ENCODE measurements at places on chromosomes 12 and 14.

- H3K4me1 ChIP-seq, result peaks cover 18% of the 10 kb centered on the region
- H3K4me3 ChIP-seq, result no peak overlapping the region
- peaks cover 2% of the 10 kb centered on the region for H3K36me3 ChIP-seq
- DNase-seq, result no peak
- peak overlapping the region; percentile 57 for H3K27ac ChIP-seq
Observed at GRCh38 chr14:59245809-59246295, 57.4 kb downstream of the DAAM1 start.

DNA sequence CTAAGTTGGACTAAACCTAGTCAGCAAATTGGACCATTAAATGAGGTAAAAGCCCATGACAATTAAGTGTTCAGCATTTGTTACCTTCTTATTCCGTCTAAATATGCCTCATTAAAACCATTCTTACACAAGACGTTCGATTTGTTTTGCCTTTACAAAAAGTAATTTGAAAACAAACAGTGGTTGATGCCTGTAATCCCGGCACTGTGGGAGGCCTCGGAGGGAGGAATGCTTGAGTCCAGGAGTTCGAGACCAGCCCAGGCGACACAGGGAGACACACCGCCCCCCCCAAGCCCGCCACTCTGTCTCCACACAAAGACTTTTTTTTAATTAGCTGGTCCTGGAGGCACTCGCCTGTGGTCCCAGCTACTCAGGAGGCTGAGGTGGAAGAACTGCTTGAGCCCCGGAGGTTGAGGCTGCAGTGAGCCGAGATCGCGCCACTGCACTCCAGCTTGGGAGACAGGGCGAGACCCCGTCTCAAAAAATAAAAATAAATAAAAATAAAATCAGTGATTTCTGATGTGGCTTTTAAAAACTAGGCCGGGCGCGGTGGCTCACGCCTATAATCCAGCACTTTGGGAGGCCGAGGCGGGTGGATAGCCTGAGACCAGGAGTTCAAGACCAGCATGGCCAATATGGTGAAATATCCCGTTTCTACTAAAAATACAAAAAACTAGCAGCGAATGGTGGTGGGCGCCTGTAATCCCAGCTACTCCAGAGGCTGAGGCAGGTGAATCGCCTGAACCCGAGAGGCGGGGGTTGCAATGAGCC, 856 bp upstream of the EIF4B start:
- H3K27me3 ChIP-seq, result no peaks in the 10 kb centered on the region
- H3K4me3 ChIP-seq, result peak overlapping the region; percentile 99
- peaks cover 44% of the 10 kb centered on the region for H3K4me1 ChIP-seq
- H3K27ac ChIP-seq, result peak overlapping the region; percentile 100

GRCh38 chr14:81219759-81220579, 790 bp downstream of the GTF2A1 start:
- H3K36me3 ChIP-seq, result peaks cover 8% of the 10 kb centered on the region
- H3K4me1 ChIP-seq, result peaks cover 24% of the 10 kb centered on the region
- peak overlapping the region; percentile 100 for H3K4me3 ChIP-seq

GRCh38 chr12:123468786-123469185, 10.8 kb downstream of the SNRNP35 start:
- no peak for DNase-seq
- H3K4me1 ChIP-seq, result peaks cover 7% of the 10 kb centered on the region
- no peak overlapping the region for H3K27ac ChIP-seq
- no peaks in the 10 kb centered on the region for H3K27me3 ChIP-seq
- H3K36me3 ChIP-seq, result peaks cover 37% of the 10 kb centered on the region
- H3K4me3 ChIP-seq, result no peak overlapping the region

DNA sequence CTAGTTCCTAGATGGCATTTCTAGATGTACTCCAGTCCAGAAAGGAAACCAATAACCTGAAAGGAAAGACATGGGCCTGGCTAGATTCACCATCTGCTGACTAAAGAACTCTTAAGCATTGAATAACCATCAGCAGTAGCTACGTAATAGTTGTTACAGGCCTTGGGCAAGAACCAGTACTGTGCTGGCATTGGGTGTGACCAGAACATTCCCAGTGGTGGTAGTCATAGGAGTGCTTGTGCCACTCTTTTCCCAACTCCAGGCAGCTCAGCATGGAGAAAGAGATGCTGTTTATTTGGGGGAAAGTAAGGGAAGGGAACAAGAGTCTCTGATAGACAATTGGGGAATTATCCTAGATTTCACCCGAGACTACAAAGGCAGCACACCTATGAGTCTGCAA, 333.3 kb downstream of the SLC16A7 start:
- H3K4me1 ChIP-seq, result no peaks in the 10 kb centered on the region
- no peaks in the 10 kb centered on the region for H3K27me3 ChIP-seq
- no peak for DNase-seq
- no peaks in the 10 kb centered on the region for H3K36me3 ChIP-seq

DNA sequence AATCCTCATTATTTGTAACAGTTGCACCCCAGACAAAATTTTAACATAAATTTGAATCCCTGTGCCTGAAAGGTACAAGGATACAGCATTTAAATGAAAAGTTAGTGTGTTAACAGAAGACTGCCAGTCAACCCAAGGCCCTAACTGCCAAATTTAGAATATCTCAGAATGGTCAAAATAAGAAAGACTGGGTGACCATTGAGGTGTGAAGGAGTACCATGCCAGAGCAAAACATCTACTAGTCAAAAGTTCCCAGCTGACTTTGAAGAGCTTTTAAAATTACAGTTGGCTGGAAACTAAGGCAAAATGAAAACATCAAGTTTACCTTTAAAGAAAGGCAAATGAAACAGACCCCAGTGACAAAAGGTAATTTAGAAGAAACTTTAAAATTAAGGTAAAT, 18.4 kb downstream of the SAV1 start:
- no peak overlapping the region for H3K27ac ChIP-seq
- no peaks in the 10 kb centered on the region for H3K27me3 ChIP-seq
- no peak for DNase-seq
- H3K4me1 ChIP-seq, result no peaks in the 10 kb centered on the region
- no peak overlapping the region for H3K4me3 ChIP-seq

GRCh38 chr14:35883677-35884293, 57.6 kb downstream of the BRMS1L start:
- DNase-seq, result no peak
- no peak overlapping the region for H3K27ac ChIP-seq
- H3K27me3 ChIP-seq, result peaks cover 17% of the 10 kb centered on the region

GRCh38 chr12:100114574-100114973, 28.1 kb downstream of the BLTP3B start:
- H3K4me1 ChIP-seq, result peaks cover 9% of the 10 kb centered on the region
- no peak for DNase-seq
- no peak overlapping the region for H3K27ac ChIP-seq
- H3K4me3 ChIP-seq, result no peak overlapping the region

DNA sequence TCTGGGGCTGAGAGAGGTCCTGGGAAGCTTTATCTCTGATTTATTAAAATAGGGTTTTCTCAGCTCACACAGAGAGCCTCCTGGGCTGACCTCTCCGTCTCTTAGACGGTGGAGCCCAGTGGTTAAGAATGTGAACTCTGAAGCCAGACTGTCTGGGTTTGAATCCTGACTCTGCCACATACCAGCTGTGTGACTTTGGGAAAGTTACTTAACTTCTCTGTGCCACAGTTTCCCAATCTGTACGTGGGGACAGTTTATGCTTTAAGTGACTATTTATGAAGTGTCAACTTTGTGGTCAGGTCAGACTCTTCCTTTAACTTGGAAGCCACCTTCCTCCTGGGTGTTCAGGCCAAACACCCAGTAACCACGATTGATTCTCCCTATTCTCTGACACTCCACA, 290.9 kb downstream of the AACS start:
- no peaks in the 10 kb centered on the region for H3K36me3 ChIP-seq
- no peak overlapping the region for H3K27ac ChIP-seq
- H3K4me3 ChIP-seq, result no peak overlapping the region
- DNase-seq, result no peak
- H3K4me1 ChIP-seq, result no peaks in the 10 kb centered on the region

- H3K4me3 ChIP-seq, result no peak overlapping the region
- peaks cover 93% of the 10 kb centered on the region for H3K27me3 ChIP-seq
- H3K27ac ChIP-seq, result no peak overlapping the region
- no peak for DNase-seq
- H3K36me3 ChIP-seq, result no peaks in the 10 kb centered on the region
Observed at GRCh38 chr14:28764257-28765160, 2.1 kb upstream of the FOXG1 start.

- H3K27ac ChIP-seq, result no peak overlapping the region
- peaks cover 6% of the 10 kb centered on the region for H3K27me3 ChIP-seq
- no peak for DNase-seq
Observed at GRCh38 chr12:121883315-121883660, 5.3 kb upstream of the PSMD9 start.

GRCh38 chr12:12432364-12432763, 75.5 kb downstream of the BORCS5 start:
- no peak for DNase-seq
- no peak overlapping the region for H3K4me3 ChIP-seq
- no peaks in the 10 kb centered on the region for H3K27me3 ChIP-seq
- H3K27ac ChIP-seq, result peak overlapping the region; percentile 51

- H3K4me3 ChIP-seq, result no peak overlapping the region
- peaks cover 21% of the 10 kb centered on the region for H3K4me1 ChIP-seq
- H3K36me3 ChIP-seq, result no peaks in the 10 kb centered on the region
- no peak for DNase-seq
- H3K27me3 ChIP-seq, result no peaks in the 10 kb centered on the region
Observed at GRCh38 chr12:6178981-6179761, 21.0 kb upstream of the CD9 start.

DNA sequence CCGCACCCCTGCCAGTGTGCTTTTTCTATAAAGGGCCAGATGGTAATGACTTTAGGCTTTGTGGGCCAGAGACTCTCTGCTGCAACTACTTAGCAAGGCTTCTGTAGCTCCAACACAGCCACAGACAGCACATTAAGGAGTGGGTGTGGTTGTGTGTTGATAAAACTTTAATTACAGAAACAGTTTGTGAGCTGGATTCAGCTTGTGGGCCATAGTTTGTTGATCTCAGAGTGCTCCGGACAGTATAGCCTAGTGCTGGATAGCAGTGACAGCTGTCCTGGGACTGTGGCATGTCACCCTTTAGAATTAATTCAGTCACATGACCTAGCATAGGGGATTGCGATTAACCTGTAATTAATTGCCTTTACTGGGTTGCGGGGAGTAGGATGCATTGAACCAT, 109.7 kb downstream of the ZNF664 start:
- H3K27me3 ChIP-seq, result no peaks in the 10 kb centered on the region
- DNase-seq, result no peak
- H3K4me1 ChIP-seq, result peaks cover 25% of the 10 kb centered on the region
- H3K27ac ChIP-seq, result no peak overlapping the region
- H3K4me3 ChIP-seq, result no peak overlapping the region

DNA sequence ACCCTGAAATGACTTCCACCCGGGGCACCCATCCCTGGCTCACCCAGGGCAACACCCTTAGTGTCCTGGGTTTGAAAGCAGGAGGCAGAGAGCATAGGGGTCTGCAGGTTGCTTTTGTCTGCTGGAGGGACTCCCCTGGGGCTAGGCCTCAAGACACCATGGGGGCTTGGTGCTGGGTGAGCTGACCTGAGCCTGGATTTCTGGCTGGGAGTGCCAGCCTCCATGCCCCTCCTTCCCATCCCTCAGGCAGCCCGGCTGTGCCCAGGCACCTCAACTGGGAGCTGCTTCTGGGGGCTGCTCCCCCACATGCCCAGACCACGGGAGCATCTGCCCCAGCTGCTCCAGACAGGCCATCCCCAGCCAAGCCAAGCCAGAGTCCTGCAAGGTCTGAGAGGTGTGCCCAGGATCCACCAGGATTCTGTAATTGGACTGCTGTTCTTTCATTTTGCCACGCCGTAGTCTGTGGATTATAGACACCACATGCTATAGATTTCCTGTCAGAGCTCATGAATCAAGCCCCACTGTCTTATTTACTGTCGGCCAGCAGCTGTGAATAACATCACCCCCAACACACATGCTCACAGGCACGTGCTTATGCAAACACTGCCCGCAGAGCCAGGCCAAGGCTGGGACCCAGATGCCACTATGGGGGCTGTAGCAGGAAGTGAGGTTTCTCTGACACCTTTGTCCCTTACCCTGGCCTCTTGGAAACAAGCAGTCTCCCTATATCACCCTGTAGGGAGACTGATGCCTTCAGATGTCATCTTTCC, 29.4 kb upstream of the ESRRB start:
- no peaks in the 10 kb centered on the region for H3K36me3 ChIP-seq
- H3K4me1 ChIP-seq, result peaks cover 5% of the 10 kb centered on the region
- peaks cover 61% of the 10 kb centered on the region for H3K27me3 ChIP-seq
- no peak overlapping the region for H3K4me3 ChIP-seq
- no peak for DNase-seq

DNA sequence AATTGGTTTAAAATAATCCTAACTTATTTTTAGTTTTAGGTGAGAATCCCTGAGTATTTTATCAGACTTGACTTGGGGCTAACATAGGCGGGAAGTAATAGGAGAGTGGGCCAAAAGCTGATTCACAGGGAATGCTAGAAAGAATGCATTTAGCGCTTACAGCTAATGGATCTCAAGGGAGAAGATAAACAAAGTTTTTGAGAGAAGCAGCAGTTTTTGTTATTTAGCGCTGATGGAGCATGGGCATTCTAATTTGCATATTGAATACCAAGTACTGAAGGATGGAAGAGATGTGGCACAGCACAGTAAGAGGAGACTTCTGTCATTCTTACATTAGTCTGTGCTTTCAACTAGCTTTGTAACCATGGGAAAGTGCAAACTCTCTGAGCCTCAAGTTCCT, 436.0 kb upstream of the FBXO33 start:
- H3K4me3 ChIP-seq, result no peak overlapping the region
- H3K27me3 ChIP-seq, result no peaks in the 10 kb centered on the region
- no peak for DNase-seq
- H3K27ac ChIP-seq, result no peak overlapping the region
- H3K36me3 ChIP-seq, result no peaks in the 10 kb centered on the region

- no peak overlapping the region for H3K27ac ChIP-seq
- H3K4me1 ChIP-seq, result peaks cover 7% of the 10 kb centered on the region
- H3K27me3 ChIP-seq, result no peaks in the 10 kb centered on the region
- peaks cover 50% of the 10 kb centered on the region for H3K36me3 ChIP-seq
- H3K4me3 ChIP-seq, result no peak overlapping the region
- no peak for DNase-seq
Observed at GRCh38 chr12:12127304-12127703, 56.6 kb downstream of the BCL2L14 start.

DNA sequence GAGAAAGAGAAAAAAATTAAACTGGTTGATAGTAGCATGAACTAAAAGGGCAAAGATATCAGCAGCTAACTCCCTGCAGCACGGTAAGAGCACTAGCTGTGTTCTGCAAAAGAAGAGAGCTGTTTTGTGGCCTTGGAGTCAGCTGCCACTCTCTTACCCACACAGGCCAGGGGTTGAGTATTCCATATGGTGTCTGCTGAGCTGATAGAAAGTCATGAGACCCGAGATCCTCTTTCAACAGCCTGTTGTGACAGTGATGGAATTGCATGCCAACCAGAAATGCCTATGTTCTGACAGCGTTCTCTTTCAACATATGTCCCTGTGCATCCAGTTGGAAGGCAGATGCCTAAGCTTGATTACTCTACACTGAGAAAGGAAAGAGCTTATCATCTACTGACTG, 39.9 kb downstream of the TMTC1 start:
- no peaks in the 10 kb centered on the region for H3K27me3 ChIP-seq
- no peak overlapping the region for H3K27ac ChIP-seq
- H3K36me3 ChIP-seq, result no peaks in the 10 kb centered on the region

GRCh38 chr12:52036587-52037171, 14.6 kb upstream of the NR4A1 start:
- H3K4me1 ChIP-seq, result peaks cover 29% of the 10 kb centered on the region
- peak overlapping the region; percentile 61 for H3K4me3 ChIP-seq
- DNase-seq, result peak; percentile 85
- H3K36me3 ChIP-seq, result no peaks in the 10 kb centered on the region

Data from mesothelial cell of epicardium (in vitro differentiated cells).